ENCODE measurements at places on chromosomes 3 and 15.

GRCh38 chr3:58176827-58177489 is 33.8 kb downstream of the DNASE1L3 start:
- DNase-seq, result no peak

- peak; percentile 77 for DNase-seq
These were observed at the start of gene RASSF1 for GRCh38 chr3:50340448-50341329. Gene RASSF1, minus strand, starts transcription at chr3:50340836. Its CDS starts 31 bp downstream, at chr3:50340805.

GRCh38 chr3:140292684-140293083 is 357.7 kb downstream of the CLSTN2 start:
- no peak for DNase-seq

- DNase-seq, result no peak
These were observed 33.4 kb downstream of the APBA2 start for GRCh38 chr15:28919201-28919635.

DNA sequence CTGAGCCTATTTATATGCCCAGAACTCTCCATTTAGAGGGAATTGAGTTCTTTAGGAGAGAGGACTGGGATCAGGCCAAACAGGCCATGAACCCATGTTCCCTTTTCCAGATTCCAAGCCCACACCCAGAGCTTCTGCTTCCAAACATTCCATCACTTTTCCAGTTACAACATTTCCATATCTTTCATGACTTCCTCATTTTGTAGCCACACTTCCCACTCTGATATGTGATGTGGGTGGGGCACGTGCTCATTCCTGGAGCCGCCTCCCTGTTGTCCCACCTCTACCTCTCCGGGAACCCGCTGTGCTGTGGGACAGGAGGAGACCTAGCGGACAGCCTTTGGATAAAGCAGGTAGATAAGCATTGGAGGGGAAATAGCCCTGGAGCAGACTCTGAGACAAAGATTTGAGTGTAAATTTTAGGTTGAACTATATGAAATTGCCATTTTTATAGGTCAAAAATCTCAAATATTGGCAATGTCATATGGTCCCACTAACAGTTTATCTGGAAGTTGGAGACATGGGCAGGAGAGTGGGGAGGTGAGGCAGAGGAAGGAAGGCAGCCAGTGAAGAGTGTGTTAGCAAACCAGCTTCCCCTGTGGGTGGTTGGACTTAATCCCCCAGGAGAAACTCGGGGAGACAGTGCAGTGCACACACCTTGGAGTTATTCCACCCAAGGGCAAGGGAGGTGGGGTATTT is 31.8 kb downstream of the CYP8B1 start:
- no peak for DNase-seq

GRCh38 chr3:81823882-81824395 is 62.5 kb upstream of the GBE1 start:
- DNase-seq, result no peak

- DNase-seq, result no peak
These were observed 360.4 kb upstream of the CNTN6 start for GRCh38 chr3:732326-732928.

DNA sequence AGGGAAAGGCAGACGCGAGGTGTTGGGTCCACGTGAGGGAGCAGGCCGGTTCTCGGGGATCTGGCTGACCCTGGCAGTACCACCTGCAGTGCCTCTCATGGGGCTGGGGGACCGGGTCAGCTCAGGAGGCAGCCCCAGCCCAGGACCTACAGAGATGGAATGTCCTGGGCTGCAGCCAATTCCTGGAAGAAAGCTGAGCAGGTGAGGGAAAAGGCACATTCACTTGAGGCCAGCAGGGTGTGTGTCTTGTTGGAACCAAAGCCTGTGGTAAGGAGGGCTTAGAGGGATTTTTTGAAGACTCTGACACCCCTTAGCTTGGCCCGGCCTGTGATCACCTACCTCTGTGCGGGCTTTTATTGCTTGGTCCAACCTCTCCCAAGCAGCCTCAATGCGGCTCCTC is 15.8 kb downstream of the PLA2G4B start:
- DNase-seq, result no peak

- peak; percentile 6 for DNase-seq
These were observed 6.2 kb upstream of the CTDSPL start for GRCh38 chr3:37855363-37855970.

DNA sequence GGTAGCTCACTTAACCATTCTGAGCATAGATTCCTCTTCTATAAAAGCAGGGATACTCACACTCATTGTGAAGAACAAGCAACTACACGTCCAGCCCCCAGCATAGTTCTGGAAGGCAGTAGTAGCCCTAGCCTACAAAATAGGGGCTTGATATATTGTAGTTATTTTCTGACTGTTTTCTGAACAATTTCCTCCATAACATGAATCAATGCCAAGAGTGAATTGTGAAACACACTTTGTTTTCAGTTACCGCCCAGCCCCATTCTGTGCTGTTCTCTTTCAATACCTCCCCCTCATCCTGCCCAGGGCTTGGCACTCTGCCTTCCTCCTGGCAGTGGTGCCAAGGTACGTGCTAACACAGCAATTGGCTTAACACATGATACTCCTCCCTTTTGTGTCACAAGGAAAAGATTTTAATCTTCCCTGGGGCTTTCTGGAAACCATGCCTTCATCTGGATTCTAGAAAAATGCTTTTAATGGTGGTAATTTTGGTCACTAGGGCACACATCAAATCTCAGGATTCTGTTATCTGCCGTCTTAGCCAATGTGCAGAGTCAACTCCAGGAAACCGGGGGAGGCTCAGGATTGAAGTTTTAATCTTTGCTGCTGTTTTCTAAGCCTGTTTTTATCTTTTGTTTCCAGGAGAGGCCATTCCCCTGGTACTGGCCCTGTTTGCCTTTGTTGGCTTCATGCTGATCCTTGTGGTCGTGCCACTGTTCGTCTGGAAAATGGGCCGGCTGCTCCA is 37.2 kb downstream of the IL20RB start:
- no peak for DNase-seq

- no peak for DNase-seq
These were observed 11.3 kb downstream of the BMF start for GRCh38 chr15:40097096-40097967.

DNA sequence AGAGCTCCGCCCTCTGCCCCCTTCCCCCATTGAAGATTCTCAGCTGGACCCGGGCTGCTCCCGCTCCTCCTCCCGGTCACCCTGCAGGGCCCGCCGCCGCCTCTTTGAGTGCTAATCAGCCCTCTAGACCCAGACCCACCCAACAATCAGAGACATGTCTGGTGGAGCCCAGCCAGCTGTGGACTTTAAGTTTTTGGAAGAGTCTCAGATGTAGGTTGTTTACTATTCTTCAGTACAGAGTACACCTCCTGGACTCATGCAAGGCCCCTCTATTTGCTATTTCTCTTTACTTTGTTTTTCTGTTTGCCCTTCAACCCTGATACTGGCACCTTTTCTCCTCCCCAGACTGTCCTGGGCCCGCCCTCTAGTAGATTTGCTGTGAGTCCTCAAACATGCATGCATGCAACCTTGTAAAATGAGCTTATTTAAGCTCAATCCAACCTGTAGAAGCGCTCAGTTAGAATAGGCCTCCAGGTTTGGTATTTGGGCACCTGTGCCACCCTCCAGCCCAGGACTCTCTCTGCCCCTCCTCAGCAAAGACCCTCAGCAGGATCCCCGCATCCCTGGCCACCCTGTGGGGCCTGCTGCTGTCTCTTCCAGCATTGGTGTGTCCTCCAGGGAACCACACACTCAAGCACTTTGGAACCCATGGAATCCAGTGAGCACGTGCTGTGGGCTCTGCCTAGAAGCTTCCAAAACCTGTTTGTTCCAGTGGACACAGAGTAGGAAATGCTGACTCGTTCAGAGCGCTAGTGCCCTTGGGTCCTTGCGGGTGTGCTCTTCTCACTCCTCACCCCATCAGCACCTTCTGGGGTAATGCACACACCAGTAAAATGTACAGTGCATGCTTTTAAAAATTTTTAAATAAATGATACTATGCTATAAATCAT is 4.6 kb downstream of the PRR23E start:
- no peak for DNase-seq

DNA sequence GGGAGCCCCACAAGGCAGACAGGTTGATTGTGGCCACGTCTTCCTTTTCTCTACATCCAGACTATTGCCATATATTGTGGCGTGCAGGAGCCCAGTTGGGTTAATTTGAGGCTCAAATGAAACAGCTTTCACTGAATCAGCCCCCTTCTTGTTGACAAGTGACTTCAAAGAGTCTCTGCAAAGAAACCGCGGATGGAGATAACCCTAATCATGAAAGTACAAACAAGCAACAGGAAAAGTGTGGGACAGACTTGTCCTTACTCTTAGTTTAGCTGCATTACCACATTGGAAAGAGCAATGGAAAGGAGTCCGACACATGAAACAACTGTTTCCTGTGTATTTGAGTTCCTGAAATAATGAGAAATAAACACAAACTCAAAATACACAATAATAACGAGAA is 3.3 kb downstream of the TMEM40 start:
- DNase-seq, result no peak

DNA sequence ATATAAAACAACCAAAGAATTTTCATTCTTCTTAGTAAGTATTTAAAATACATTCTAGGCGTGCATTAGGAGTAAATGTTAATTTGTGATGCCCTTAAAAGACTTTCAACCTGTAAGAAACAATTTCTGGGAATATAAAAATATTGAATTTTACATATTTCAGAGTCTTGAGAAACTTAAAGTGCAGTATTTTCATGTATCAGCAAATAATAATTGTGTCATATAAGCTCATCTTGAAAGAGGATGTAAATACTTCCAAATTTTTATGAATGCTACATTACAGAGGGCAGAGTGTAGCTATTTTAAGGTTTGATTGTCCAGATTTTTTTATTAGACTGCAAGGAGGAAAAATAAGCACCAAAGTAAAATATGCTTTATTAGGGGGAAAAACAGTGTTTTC is 207.1 kb downstream of the VPS13C start:
- no peak for DNase-seq

- no peak for DNase-seq
These were observed 201.8 kb downstream of the GABRG3 start for GRCh38 chr15:27172821-27173220.

DNA sequence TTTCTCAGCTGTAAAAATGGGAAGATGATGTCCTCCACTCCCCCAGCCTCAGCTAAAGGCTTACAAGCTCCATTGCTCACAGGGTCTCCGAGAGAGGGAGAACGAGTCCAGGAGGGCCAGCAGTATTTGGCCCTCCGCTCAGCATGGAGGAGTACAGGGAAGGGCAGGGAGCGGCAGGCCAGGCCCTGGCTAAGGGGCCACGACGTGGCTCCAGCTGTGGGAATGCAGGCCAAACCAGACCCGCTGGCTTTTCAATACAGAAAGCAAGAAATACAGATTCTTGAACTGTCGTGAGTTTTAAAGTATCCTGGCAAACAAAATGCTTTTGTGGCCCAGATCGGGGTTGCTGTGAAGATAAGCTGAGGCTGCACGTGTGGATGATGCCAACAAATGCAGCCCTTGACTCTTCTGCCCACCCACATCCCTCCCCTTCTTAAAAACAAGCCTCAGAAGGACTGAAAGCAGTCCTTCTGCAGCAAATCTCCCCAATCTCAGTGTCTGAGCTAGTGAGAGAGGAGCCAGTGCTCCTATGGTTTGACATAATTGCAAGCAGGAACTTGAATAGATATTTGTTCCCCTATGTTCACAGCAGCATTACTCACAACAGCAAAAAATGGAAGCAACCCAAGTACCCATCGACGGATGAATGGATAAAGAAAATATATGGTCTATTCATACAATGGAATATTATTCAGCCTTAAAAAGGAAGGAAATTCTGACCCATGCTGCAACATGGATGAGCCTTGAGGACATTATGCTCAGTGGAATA is 18.5 kb upstream of the FBLN2 start:
- DNase-seq, result no peak

DNA sequence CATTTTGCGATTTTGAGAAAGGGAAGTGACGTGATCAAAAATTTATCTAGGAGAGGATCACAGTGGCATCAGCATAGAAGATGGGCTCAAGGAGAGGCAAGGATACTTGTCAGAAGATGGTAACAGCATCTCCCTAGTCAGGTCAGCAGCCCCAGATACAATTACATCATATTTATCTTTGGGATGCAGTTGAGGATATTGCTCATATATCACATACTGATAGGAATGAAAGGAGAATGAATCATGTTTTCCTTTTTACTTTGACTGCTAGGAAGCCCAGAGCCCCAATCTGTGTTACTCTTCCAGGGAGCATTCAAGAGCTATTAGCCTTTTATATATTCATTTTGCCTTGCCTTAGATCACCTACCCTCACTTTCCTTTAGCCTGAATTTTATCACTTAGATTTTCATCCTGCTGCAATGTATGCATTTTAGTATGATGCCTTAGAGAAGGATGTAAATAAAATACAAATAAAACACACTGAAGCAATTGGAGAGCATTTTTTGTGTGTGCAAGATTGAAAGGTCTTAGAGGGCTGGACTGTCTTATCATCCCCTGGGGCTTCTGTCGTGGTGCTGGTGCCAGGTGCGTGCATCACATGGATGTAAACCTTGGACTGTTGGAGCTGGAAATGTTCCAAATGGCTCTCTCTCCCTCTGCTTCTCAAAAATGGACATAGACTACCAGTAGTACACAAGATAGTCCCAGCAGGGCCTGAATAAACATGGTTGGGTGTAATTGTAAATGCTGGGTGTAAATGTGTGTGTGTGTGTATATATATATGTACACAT is 40.3 kb downstream of the CORO2B start:
- no peak for DNase-seq

GRCh38 chr3:107394502-107394901 is 17.3 kb downstream of the CCDC54 start:
- DNase-seq, result no peak
